Activated naive CD4-positive, alpha-beta T cell (primary cell): ENCODE measurements at places on chromosomes 5 and 9.

DNA sequence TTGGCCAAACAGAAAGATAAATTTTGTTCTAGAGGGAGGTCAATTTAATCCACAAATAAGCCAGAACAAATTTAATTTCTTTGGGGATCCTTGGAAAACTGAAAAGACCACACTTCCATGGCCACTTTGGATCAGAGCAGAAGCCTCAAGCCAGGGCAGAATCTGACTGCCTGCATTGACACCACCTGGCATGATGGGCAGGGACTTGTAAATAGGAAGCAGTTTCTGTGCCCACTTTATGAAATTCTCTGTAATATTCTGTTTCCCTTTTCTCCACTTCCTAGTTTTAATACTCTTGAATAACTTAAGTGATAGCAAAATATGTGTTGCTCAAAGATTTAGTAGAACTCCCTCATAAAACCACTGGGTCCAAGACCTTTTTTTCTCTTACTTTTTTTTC, 6.7 kb upstream of the TMEM252 start:
- no peak for DNase-seq

- DNase-seq = no peak
Observed at GRCh38 chr9:125889112-125889475, 141.9 kb downstream of the PBX3 start.

GRCh38 chr5:9025942-9026341, 519.9 kb downstream of the SEMA5A start:
- no peak for DNase-seq

GRCh38 chr5:138873466-138874221, 1.5 kb downstream of the LRRTM2 start:
- DNase-seq = no peak

GRCh38 chr5:17187011-17187785, 30.2 kb upstream of the BASP1 start:
- DNase-seq = no peak

- no peak for DNase-seq
Observed at GRCh38 chr9:18516514-18516913, 42.6 kb downstream of the ADAMTSL1 start.

GRCh38 chr5:156474251-156474650, 147.3 kb downstream of the SGCD start:
- DNase-seq = no peak

DNA sequence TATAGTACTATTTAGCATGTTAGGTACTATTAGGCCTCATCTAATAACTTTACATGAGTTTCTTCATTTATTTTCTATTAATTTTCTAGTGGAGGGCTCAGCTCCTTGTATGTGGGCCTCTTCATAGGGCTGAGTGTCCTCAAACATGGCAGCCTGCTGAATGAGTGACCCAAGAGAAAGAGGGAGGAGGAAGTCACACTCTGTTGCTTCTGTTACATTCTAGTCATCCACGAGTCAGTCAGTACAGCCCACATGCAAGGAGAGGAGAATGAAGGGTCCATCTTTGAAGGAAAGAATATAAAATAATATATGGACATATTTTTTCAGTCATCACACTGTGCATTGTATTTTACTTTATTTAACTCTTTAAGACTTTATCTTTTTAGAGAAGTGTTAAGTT, 66.6 kb upstream of the NR3C1 start:
- no peak for DNase-seq

GRCh38 chr9:27591093-27591492, 17.8 kb upstream of the C9orf72 start:
- DNase-seq = no peak

GRCh38 chr9:123678878-123679329, 251.0 kb downstream of the DENND1A start:
- no peak for DNase-seq

- no peak for DNase-seq
Observed at GRCh38 chr5:68818057-68818695, 275.6 kb upstream of the SLC30A5 start.

GRCh38 chr9:121612511-121612998, 38.9 kb upstream of the DAB2IP start:
- no peak for DNase-seq
